ENCODE measurements at places on chromosomes 7 and 10. TPM values are rescaled to one million over a fixed set of nuclear protein-coding genes. Genes with fewer than 3 reads are reported as not detected.

FXYD4 gene
- total RNA-seq: 0.44 TPM

BTBD16 gene
- total RNA-seq: not detected

GRCh38 chr10:131047501-131047900 lies 264.0 kb downstream of the TCERG1L start:
- H3K27ac ChIP-seq: no peak overlapping the region
- H3K4me1 ChIP-seq: no peaks in the 10 kb centered on the region

CAV1 gene
- total RNA-seq: 1.8 TPM

DNA sequence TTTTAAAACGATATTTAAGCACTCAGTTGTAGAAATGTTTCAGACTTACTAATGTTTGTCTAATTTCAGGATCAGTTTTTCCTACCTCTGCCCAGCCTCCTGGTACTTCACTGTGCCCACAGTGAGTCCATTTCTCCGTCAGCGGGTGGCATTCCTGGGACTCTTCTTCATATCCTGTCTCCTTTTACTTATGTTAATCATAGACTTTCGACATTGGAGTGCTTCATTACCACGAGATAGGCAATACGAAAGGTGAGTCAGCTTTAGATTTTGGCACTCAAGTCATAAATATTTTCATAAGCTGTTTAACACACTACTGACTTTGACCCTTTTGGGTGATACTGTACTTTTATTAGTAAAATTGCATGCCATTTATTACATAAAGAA lies 2.1 kb downstream of the ENTPD7 start:
- no peak for DNase-seq
- peaks cover 17% of the 10 kb centered on the region for H3K4me1 ChIP-seq
- H3K27me3 ChIP-seq: peaks cover 10% of the 10 kb centered on the region
- no peak overlapping the region for H3K27ac ChIP-seq

- H3K27ac ChIP-seq: no peak overlapping the region
- H3K4me1 ChIP-seq: no peaks in the 10 kb centered on the region
- DNase-seq: no peak
- no peaks in the 10 kb centered on the region for H3K36me3 ChIP-seq
- H3K4me3 ChIP-seq: no peak overlapping the region
- H3K27me3 ChIP-seq: peaks cover 39% of the 10 kb centered on the region
Observed at GRCh38 chr10:104138131-104138530, 16.2 kb downstream of the SFR1 start.

ABCA13 gene
- not detected for total RNA-seq

SUN3 gene
- not detected for total RNA-seq

DNA sequence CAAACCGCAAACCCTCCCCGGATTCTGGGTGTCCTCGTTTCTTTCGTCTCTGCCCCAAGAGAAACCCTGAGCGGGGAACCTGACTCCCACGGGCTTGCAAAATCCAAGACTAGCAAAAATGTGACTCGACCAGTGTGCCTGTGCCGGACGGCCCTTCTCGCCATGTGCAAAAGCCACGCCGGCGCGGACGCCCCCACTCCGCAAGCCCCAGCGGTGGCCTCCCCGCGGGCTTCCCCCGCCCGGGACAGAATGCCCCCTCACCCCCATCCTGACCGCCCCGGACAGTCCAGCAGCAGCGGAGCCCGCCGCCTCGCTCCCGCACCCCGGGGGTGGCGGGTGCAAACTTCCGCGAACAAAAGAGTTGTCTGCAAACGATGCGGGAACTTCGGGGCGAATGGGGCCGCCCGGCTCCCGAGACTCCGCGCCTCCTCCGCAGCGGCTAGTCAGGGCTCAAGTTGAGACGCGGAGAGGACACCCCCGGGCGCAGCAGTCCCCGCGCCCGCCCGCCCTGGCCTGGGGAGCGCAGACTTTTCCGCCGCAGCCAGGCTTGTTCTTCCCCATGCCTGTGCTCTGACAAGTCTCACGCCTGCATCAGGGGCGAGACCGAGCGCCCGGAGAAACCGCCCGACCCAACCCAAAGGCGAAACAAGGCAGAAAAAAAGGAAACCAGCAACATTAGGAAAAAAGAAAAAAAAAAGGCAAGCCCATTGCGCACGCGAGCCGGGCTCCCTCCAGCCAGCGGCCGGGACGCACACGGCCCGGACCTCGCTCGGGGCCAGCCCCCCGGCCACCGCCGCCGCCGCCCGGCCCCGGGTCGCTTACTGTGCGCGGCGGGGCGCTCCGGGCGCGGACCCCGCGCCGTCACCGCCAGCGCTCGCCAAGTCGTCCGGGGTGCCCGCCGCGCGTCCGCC lies 732 bp downstream of the FAM53B start:
- H3K4me1 ChIP-seq: peaks cover 58% of the 10 kb centered on the region
- peaks cover 32% of the 10 kb centered on the region for H3K36me3 ChIP-seq
- peak overlapping the region; percentile 86 for H3K27ac ChIP-seq
- no peak for DNase-seq

ATOH7 gene
- total RNA-seq: not detected

- H3K27ac ChIP-seq: no peak overlapping the region
- no peak for DNase-seq
- no peaks in the 10 kb centered on the region for H3K27me3 ChIP-seq
- H3K36me3 ChIP-seq: no peaks in the 10 kb centered on the region
- H3K4me3 ChIP-seq: no peak overlapping the region
Observed at GRCh38 chr7:121793716-121794115, 79.2 kb upstream of the PTPRZ1 start.

DNA sequence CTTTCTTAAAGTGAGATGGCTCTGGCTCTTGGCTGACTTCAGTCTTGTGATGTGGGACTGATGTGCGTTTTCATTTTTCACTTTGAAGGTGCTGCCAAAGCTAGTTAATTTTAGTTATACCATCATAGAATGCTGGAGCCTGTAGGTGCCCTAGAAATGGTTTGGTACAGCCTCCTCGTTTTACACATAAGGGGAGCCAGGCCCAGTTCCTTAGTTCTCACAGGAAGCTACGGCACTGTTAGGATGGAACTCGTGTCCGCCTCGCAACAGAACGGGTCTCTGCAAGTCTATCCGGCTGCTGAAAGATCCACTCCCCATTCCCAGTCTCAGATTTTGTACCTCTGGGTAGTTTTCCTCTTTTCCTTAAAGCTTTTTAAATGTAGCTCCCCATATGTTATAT lies 173.2 kb upstream of the PRPS1L1 start:
- no peak overlapping the region for H3K4me3 ChIP-seq
- no peak overlapping the region for H3K27ac ChIP-seq
- H3K27me3 ChIP-seq: peaks cover 2% of the 10 kb centered on the region
- DNase-seq: no peak

DNA sequence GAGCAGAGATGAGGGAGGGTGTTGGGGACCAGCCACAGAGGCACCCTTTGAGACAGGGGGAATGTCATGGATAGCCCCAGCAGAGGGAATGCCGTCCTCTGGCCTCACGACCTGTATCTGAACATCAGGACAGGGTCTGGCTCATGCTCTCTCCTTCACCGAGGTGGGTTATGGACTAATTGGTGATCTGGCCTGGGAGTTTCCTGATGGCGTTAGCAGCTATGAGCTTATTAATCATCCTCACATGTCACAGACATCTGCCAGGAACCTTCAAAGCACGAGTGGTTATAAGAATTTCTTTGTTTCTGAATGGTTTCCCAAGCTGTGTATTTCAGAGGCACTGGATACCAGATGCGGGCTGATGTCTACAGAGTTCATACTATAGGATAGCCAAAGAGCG lies 6.9 kb downstream of the CPA4 start:
- no peaks in the 10 kb centered on the region for H3K36me3 ChIP-seq
- no peaks in the 10 kb centered on the region for H3K4me1 ChIP-seq
- no peaks in the 10 kb centered on the region for H3K27me3 ChIP-seq
- no peak overlapping the region for H3K4me3 ChIP-seq
- DNase-seq: no peak

DNA sequence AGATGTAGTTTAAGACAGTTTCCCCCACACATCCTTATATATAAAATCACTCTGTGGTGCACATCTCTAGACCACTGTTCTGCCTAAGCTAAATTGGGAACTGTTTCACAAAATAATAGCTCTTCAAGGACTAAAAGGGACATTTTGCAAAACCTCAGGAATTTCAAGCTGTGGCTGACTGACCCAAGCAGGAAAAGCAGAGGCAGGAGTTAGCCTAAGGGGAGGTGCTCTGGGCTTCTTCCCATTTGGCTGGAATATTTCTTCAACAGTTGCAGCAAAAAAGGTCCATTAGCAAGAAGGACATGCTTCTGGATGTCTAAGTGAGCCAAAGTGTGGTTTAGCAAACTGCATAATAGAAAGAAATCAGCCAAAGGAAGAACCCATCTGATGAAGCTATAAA lies 551.2 kb upstream of the ANKRD30A start:
- no peaks in the 10 kb centered on the region for H3K36me3 ChIP-seq
- no peaks in the 10 kb centered on the region for H3K27me3 ChIP-seq
- no peak overlapping the region for H3K4me3 ChIP-seq
- DNase-seq: no peak

DNA sequence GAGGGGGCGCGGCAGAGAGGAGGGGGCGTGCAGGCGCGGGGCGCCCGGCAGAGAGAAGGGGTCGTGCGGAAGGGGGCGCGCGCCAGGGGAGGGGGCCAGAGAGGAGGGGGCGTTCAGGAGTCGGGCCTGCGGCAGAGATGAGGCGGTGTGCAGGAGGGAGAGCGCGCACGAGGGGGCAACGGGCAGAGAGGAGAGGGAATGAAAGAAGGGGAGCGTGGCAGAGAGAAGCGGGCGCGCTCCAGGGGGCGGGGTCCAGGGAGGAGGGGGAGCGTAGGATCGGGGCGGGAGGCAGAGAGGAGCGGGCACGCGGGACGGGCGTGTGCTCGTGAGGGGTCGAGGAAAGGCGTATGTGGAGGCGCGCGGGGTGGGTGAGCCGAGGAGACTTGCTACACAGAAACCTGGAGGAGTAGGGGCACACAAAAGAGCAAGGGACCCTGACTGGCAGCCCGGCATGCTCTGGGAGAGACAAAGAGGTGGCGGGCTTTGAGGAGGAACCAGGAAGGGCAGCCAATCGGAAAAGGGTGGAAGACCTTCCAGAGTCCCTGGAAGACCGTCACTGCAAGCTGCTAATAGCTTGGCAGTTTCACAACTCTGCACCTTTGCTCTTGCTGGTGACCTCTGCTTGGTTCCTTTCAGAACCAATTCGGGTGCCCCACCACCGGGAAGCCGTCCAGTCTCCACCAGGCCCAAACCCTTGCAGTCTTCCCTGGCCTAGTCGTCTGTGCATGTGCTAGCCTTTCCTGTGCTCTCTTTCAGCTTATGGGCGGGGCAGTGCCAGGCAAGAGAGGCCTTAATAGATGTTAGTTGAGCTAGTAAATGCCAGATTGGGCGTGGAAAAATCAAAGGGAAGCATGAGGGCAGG lies 639 bp downstream of the DYDC2 start:
- H3K36me3 ChIP-seq: no peaks in the 10 kb centered on the region
- H3K4me1 ChIP-seq: peaks cover 5% of the 10 kb centered on the region
- peak overlapping the region; percentile 26 for H3K4me3 ChIP-seq

PTN gene
- total RNA-seq: not detected

DNA sequence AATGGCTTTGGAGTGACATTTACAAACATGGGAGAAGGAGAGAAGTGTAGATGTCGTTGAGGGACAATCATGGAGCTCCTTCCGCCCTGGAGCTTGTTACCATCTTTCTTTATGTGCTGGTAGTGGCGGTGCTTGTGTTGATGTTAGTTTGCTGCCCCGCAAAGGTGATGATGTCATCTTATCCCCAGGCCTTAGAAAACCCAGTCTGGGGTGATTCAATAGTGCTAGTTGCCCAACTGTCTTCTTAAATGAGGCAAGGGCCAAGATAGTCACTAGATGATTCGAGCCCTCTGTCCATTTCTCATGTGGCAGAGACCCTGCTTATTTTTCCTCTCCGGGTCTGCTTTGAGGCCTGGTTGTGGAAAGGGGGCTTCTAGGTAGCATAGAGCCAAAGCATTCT lies 277.4 kb downstream of the CCSER2 start:
- peaks cover 4% of the 10 kb centered on the region for H3K27me3 ChIP-seq
- no peak overlapping the region for H3K27ac ChIP-seq
- H3K4me3 ChIP-seq: no peak overlapping the region

- no peak overlapping the region for H3K4me3 ChIP-seq
- no peaks in the 10 kb centered on the region for H3K4me1 ChIP-seq
- no peaks in the 10 kb centered on the region for H3K36me3 ChIP-seq
- DNase-seq: no peak
- H3K27ac ChIP-seq: no peak overlapping the region
Observed at GRCh38 chr7:85483177-85483576, 296.3 kb upstream of the SEMA3D start.

KIF11 gene
- 38.7 TPM for total RNA-seq

KLF14 gene
- total RNA-seq: not detected

RELN gene
- total RNA-seq: not detected

ARMS2 gene
- total RNA-seq: not detected

- H3K36me3 ChIP-seq: no peaks in the 10 kb centered on the region
- H3K27ac ChIP-seq: no peak overlapping the region
- H3K27me3 ChIP-seq: peaks cover 2% of the 10 kb centered on the region
- H3K4me3 ChIP-seq: no peak overlapping the region
Observed at GRCh38 chr10:75624638-75625037, 193.2 kb downstream of the LRMDA start.

DNA sequence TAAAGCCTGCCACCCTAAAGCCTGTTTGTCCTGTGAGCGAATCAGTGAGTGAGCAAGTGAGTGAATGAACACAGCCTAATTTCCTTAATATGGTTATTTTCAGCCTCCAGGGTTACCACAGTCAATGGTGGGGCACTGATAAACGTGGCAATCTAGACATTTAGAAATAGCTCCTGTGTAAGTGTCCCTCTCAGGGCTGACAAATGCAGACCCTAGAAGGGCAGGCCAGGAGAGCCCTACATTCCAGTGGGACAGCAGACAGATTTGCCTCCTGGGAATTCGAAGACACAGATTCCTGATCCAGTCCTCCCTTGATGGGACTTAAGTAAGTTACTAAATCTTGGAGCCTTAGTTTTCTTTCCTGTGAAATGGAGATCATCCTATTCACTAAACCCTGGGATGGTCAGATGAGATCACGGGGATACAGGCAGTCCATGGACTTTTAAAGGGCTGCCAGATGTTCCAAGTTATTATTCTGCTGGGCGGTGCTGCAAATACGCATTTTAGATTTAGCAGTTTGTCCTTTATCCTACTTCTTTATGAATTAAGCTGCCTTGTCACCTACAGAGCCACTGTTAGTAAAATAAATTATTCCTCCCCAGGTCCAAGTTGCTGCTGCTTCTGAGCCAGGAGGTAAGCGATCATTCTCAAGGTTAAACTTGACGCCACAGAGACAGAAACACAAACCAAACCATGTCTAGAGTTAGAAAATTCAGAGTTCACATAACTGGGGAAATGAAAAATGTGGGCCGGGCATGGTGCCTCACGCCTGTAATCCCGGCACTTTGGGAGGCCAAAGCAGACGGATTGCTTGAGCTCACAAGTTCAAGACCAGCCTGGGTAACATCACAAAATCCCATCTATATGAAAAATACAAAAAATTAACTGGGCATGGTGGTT lies 54.8 kb upstream of the TM9SF3 start:
- H3K27ac ChIP-seq: no peak overlapping the region
- H3K36me3 ChIP-seq: no peaks in the 10 kb centered on the region
- H3K27me3 ChIP-seq: peaks cover 3% of the 10 kb centered on the region
- H3K4me1 ChIP-seq: peaks cover 15% of the 10 kb centered on the region

MYH16 gene
- total RNA-seq: not detected

DNA sequence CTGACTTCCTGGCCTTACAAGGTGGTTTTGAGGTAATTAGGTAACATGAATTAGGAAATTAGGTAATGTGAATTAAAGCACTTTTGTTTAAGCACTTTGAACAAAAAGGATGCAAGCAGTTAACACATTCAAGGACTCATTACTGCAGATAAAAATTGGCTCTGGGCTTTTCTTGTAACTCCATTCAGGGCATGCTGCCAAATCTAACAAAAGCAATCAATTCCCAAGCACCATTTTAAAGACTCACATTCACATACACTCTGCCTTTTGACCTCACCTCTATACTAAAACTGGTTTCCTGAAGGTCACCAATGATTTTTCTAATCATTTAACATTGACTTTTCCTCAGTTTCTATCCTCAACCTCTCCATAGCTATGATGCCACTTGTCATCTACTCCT lies 251.2 kb upstream of the RHOBTB1 start:
- H3K36me3 ChIP-seq: no peaks in the 10 kb centered on the region
- no peaks in the 10 kb centered on the region for H3K4me1 ChIP-seq
- no peak overlapping the region for H3K4me3 ChIP-seq
- no peak for DNase-seq

Data from activated T-helper 1 cell treated with anti-CD3 and anti-CD28 coated beads, Interleukin-12 subunit alpha, Interleukin-12 subunit beta, Interleukin-2, Interleukin-4 antibody, amounts not matched to agents 30 ng/mL and 10 ng/mL and 1 ng/mL, durations not matched to agents 14 hours and 24 hours and 36 hours (primary cell).